ENCODE measurements at places on chromosomes 6 and 20. TPM values are rescaled to one million over a fixed set of nuclear protein-coding genes. Genes with fewer than 3 reads are reported as not detected.
A peak's percentile ranks its signal among the peaks of the same experiment; 100 is the strongest.

DNA sequence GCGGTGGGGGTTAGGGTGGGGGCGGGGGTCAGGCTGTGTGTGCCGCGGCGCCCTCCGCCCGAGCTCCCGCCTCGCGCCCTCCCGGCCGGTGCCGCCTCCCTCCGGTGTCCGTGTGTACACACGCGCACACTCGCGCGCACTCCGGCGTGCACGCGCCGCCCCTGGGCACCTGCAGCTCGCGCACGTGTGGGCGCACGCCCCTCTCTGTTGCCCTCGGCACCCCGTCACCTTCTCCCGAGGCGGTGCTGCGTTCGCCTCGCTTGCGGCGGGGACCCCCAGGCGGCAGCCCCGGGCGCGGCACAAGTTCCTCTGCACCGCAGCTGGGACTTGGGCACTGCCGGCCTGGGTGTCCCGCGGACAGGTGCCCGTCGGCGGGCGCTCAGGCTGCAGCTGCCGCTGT lies 525 bp downstream of the MACROD2 start:
- peak; percentile 3 for DNase-seq
- no peaks in the 10 kb centered on the region for H3K4me1 ChIP-seq
- H3K36me3 ChIP-seq, result no peaks in the 10 kb centered on the region
- H3K27ac ChIP-seq, result peak overlapping the region; percentile 22

ITPA gene
- polyA plus RNA-seq, result 51.1 TPM

DNA sequence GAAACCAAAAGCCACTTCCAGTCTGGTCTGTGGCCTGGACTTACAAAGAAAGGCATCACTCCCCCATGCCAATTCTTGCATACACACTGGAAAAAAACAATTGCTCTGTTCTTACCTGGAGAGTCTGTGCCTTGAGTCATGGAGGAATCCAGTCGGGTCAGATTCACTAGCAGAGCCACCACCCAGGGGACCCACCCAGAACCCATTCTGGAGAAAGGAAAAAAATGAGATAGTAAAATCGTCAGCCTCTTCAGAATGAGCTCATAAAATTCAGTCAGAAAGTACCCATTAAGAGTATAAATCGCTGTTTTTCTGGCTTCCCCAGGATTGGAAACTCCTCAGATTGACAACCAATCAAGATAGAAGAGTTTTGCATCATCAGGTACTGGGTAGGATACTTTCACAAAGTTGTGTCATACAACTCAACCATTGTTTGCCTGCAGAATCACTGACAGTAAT lies at the start of gene HLA-DOB:
Gene HLA-DOB (minus strand): TSS at position 257 of the 459 bp plus-strand sequence. CDS start 51 bp downstream, at position 206.
- no peak for DNase-seq
- no peak within 1 kb of the TSS for H3K27ac ChIP-seq
- H3K4me1 ChIP-seq, result no peaks in the 10 kb centered on the region
- peak within 1 kb of the TSS; percentile 10 for H3K4me3 ChIP-seq

- DNase-seq, result no peak
- H3K4me3 ChIP-seq, result no peak overlapping the region
- peaks cover 30% of the 10 kb centered on the region for H3K27me3 ChIP-seq
- H3K27ac ChIP-seq, result no peak overlapping the region
Observed at GRCh38 chr6:36301085-36301658, 31.3 kb downstream of the PNPLA1 start.

GRCh38 chr6:50239853-50240252 lies 190.1 kb upstream of the DEFB112 start:
- no peak overlapping the region for H3K4me3 ChIP-seq
- no peaks in the 10 kb centered on the region for H3K27me3 ChIP-seq
- DNase-seq, result no peak

DNA sequence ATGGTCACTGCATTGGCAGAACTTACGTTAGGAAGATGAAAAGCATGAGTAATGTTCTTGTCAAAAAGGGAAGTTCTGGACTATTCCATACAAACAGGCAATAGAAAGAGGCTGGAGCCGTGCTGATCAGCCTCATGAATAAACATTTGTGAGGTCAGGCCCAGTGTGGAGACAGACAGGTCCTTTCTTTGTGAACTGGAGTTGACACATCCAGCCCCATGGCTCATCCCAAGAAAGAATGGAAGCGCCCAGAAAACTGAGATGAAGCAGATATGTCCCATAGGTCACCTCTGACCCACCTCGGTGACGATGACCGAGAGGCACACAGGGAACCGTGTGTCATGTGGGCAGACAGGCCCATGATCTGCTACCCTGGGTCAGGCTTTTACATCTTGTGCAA lies 276.0 kb upstream of the SGK1 start:
- H3K4me1 ChIP-seq, result no peaks in the 10 kb centered on the region
- no peaks in the 10 kb centered on the region for H3K36me3 ChIP-seq
- no peak overlapping the region for H3K4me3 ChIP-seq

DNA sequence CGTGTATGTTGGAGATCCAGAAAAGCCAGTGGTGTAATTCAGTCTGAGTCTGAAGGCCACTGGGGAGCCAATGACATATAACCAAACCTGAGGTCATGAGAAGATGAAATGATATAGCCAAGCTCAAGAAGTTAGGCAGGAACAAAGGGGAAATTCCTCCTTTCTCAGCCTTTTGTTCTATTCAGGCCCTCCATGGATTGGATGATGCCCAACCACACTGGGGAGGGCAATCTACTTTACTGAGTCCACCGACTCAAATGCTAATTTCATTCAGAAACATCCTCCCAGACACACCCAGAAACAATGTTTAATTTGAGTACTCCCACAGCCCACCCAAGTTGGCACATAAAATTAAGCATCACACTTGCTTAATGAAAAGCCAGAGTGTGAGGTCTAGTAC lies 183.6 kb downstream of the GJA1 start:
- H3K27ac ChIP-seq, result no peak overlapping the region
- no peak for DNase-seq
- no peaks in the 10 kb centered on the region for H3K27me3 ChIP-seq
- H3K4me3 ChIP-seq, result no peak overlapping the region
- H3K36me3 ChIP-seq, result no peaks in the 10 kb centered on the region

GRCh38 chr6:75863001-75863400 lies 114.0 kb downstream of the MYO6 start:
- peaks cover 35% of the 10 kb centered on the region for H3K36me3 ChIP-seq
- no peak for DNase-seq
- no peaks in the 10 kb centered on the region for H3K4me1 ChIP-seq
- H3K27ac ChIP-seq, result no peak overlapping the region

DNA sequence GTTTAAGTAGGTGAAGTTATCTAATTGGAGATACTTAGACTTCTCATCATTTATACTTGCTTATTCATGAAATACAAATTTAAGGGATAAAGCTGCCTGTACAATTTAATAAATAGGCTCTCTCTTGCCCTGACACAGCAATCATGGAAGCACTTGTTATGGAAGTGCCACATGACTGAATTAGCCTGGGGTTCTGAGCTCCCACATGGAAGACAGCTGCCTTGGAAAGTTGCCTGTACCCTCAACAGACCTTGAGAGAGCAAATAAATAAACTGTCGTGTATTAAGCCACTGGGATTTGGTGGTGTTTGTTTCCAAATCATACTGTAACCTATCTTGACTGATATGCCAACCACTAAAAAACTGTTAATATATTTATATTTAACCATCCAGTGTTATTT lies 87.0 kb upstream of the RSPO3 start:
- no peaks in the 10 kb centered on the region for H3K27me3 ChIP-seq
- no peak overlapping the region for H3K4me3 ChIP-seq
- no peaks in the 10 kb centered on the region for H3K4me1 ChIP-seq
- H3K27ac ChIP-seq, result no peak overlapping the region

DNA sequence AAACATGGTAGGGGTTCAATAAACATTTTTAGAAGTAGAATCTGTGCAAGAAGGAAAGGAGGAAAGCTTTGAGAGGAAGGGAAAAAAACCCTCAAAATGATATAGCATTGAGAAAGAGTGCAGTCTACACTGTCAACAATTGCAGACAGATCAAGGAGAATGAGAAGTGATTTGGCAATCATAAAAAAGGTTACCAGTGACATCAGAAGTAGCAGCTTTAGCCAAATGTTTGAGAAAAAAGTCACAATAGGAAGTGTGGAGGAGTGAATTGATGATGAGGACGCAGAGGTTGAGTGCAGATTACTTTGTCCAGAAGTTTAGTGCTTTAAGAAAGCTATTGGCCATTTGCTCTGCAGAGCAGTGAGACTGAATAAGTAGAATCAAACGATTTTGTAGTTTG lies 155.0 kb downstream of the GJA1 start:
- H3K4me3 ChIP-seq, result no peak overlapping the region
- no peaks in the 10 kb centered on the region for H3K4me1 ChIP-seq
- H3K36me3 ChIP-seq, result no peaks in the 10 kb centered on the region
- no peak for DNase-seq

OXT gene
- polyA plus RNA-seq, result 0.35 TPM

ATG5 gene
- polyA plus RNA-seq, result 12.7 TPM

GRCh38 chr6:42498473-42499128 lies 46.9 kb upstream of the TRERF1 start:
- peak; percentile 49 for DNase-seq
- H3K36me3 ChIP-seq, result no peaks in the 10 kb centered on the region
- H3K4me3 ChIP-seq, result no peak overlapping the region
- H3K4me1 ChIP-seq, result no peaks in the 10 kb centered on the region

OVOL2 gene
- polyA plus RNA-seq, result not detected

CD24 gene
- polyA plus RNA-seq, result 0.59 TPM

GRCh38 chr20:2805689-2806350 lies 5.4 kb upstream of the CPXM1 start:
- H3K27me3 ChIP-seq, result peaks cover 77% of the 10 kb centered on the region
- peaks cover 15% of the 10 kb centered on the region for H3K4me1 ChIP-seq
- H3K4me3 ChIP-seq, result no peak overlapping the region
- no peak for DNase-seq
- H3K27ac ChIP-seq, result no peak overlapping the region

- H3K4me3 ChIP-seq, result peak overlapping the region; percentile 10
- no peak for DNase-seq
- H3K27ac ChIP-seq, result no peak overlapping the region
- H3K4me1 ChIP-seq, result peaks cover 21% of the 10 kb centered on the region
- H3K27me3 ChIP-seq, result peaks cover 80% of the 10 kb centered on the region
Observed at GRCh38 chr20:49318430-49319207, 40.8 kb upstream of the ZNFX1 start.

DNA sequence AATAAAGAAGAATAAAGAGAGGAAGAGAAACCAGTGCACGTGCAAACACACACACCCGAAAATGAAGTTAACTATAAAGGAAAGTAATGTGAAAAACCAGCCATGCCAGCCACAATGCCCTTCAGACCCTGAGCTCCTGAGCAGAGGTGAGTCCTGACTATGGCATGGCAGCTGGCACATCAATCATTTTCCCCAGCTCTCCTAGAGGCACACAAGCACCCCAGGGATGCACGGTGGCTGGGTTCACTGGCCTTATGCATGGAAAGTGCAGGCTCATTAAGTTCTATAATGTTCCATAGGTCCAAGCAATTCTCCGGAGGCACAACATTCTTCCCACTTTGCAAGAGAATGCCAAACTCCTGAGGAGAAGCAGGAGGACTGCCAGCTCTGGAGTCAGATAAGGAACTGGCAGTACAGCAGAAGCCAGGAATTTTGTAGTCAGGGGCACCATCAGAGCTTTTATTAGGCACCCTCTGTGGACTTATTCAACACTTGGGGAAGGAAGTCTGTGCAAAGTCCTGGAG lies 175.0 kb upstream of the PRDM1 start:
- H3K4me3 ChIP-seq, result no peak overlapping the region
- H3K27ac ChIP-seq, result no peak overlapping the region
- no peaks in the 10 kb centered on the region for H3K27me3 ChIP-seq
- H3K4me1 ChIP-seq, result peaks cover 24% of the 10 kb centered on the region
- DNase-seq, result no peak
- no peaks in the 10 kb centered on the region for H3K36me3 ChIP-seq

DNA sequence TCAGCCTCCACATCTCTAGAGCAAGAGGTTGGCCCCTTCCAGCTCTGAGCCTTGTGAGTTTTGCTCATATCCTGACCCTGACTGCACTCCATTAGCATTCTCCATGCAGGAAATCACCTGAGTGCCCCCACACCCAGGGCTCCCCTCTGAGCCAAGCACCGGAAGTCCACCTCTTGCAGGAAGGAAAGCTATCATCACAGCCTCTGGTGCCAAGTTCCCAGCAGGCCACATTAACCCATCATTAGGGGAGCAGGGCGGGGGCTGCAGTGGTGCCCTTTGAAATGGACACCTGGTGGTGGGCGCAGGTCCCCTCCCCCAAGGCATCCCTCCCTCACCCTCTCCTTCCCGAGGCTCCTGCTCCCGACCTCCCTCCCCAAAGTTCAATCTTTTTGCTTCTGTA lies 16.1 kb downstream of the GRM4 start:
- peaks cover 67% of the 10 kb centered on the region for H3K27me3 ChIP-seq
- H3K36me3 ChIP-seq, result no peaks in the 10 kb centered on the region
- no peaks in the 10 kb centered on the region for H3K4me1 ChIP-seq
- no peak for DNase-seq
- H3K27ac ChIP-seq, result no peak overlapping the region

DNA sequence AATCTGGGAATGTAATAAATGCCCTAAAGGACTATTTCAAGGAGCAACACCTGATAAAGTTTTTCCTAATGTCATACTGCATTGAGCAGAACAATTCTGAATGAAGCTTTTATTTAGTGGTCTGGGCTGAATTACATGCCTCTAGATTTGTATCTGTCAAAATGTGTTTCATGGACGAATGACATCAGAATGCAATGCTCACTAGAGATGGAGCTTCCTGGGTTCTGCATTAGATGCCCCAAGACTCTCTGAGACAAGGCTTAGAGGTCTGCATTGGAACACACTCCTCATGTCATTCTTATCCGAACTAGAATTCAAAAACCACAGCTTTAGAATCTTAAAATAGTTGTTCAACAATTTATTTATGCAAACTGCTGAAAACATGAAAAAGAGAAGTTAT lies 62.0 kb downstream of the SYNE1 start:
- H3K4me3 ChIP-seq, result no peak overlapping the region
- H3K27ac ChIP-seq, result no peak overlapping the region
- no peaks in the 10 kb centered on the region for H3K36me3 ChIP-seq
- no peak for DNase-seq
- peaks cover 40% of the 10 kb centered on the region for H3K4me1 ChIP-seq

DNA sequence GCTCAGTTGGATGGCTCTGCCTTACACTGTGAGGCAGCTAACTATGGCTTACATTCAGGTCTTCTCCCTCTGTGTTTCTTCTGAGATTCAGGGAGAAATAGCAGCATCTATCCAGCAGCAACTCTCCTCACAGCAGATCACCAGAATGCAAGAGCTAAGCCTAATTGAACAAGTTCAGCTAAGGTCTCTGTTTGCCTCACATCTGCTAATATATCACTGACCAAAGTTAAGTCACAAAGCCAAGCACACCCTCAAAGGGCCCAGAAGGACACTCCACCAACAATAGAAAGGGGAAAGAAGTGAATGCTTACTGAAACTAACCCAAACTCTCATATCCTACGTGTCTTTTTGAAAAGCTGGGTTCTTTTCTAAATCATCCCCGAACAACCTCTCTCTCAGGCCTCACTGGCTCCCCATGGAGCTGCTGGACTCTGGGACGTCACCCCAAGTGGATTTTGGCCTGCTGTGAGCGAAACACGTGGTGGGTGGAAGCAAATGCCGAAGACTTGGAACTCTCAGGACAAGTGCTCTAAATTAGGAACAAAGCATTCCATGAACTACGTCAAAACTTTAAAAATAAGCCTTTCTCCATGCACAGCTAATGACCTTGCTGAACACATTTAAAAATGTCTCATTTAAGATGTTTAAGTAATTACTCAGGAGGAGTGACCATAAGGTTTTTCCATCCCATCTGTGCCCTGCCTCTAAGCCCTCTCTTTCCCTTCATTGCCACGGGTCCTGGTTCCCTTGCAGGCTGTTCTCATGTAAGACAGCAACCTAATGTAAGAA lies 167.5 kb upstream of the PLCB4 start:
- no peaks in the 10 kb centered on the region for H3K36me3 ChIP-seq
- peaks cover 4% of the 10 kb centered on the region for H3K4me1 ChIP-seq
- no peaks in the 10 kb centered on the region for H3K27me3 ChIP-seq
- H3K27ac ChIP-seq, result peak overlapping the region; percentile 68
- no peak overlapping the region for H3K4me3 ChIP-seq

Measured in heart right ventricle (tissue), 16 donors.